ENCODE measurements at places on chromosomes 6 and 20.

DNA sequence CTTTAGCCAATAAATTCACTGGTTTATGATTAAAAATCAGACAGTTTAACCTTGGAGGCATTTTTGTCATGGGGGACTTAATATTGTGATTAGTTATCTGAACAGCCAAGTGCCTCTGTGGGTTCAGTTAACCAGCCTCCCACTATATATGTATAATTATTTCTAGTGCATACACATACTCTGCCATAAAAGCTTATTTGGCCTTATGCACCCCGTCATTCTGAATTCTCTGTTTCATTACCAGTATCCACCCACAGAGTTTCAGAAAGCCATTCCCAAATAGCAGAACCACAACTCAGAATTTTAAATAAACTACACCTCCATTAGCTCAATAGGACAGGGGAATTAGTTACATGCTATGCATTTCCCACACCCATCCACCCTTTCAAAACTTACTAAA, 279.7 kb downstream of the ZFAND3 start:
- DNase-seq = no peak

GRCh38 chr6:156963712-156964700, 186.8 kb downstream of the ARID1B start:
- DNase-seq = peak; percentile 74

DNA sequence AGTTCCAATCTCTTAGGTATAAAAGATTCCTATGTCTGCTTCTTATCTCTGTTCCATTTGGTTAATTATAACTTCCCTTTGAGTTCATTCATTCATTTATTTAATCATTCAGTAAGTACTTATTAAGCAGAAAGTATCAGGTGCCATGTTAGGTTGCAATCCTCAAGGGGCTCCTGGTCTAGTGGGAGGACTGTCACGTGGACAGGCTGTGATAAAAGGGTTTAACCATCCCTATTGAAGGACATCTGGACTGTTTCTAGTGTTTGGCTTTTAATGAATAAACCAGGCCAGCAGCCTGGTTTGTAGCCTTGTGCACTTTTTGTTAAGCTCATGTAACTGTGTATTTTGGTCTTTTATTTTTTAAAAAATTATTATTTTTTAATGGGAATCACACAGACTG, 162.1 kb upstream of the OGFRL1 start:
- DNase-seq = no peak

DNA sequence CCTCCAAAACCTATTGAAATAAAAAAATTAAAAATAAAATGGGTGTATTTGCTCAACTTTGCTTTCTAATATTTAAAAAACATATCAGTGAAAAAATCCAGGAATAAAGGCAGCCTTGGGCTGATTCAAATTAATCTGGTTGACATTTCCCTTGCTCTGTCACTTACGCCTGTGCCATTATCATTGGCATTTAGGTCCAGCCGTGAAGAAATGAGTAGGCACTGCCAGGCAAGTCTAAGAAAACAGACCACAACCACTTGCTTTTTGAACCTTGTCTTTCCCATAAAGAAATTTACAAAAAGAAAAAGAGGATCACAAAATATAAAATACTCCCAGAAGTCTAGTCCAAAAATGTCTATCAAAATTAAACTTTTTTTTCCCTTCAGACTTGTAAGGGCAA, 59.2 kb upstream of the HBS1L start:
- DNase-seq = no peak

- DNase-seq = no peak
These were observed 178.8 kb upstream of the PMEPA1 start for GRCh38 chr20:57888591-57888990.

DNA sequence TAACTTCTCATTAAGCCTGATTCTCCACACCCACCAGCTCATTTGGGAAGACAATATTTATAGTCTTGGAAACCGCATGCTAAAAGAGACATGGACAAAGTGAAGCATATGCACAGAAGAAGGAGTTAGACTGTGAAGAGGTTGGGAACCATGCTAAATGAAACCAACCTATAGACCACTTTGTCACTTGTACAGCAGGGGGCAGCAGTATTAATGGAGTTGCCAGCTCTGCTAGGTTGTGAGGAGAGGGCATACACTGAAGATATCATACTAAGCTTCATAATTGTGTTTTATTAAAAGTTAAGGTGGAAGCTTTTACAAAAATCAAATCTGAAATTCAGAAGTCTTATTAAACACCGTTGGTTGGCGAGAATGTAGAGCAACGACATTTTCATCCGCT, 38.3 kb upstream of the HMGCLL1 start:
- DNase-seq = peak; percentile 50

- no peak for DNase-seq
These were observed 40.4 kb downstream of the CD40 start for GRCh38 chr20:46158476-46158987.

- peak; percentile 41 for DNase-seq
These were observed 97.0 kb upstream of the MAN1A1 start for GRCh38 chr6:119446609-119447008.

Measured in EL (cell line).